Fibroblast of skin of left biceps (primary cell): ENCODE measurements at places on chromosomes 3 and 15.

GRCh38 chr3:107934808-107935207 is 156.0 kb downstream of the CD47 start:
- no peak for DNase-seq

- no peak for DNase-seq
Observed at GRCh38 chr3:12558706-12559105, 1.8 kb downstream of the MKRN2 start.

DNA sequence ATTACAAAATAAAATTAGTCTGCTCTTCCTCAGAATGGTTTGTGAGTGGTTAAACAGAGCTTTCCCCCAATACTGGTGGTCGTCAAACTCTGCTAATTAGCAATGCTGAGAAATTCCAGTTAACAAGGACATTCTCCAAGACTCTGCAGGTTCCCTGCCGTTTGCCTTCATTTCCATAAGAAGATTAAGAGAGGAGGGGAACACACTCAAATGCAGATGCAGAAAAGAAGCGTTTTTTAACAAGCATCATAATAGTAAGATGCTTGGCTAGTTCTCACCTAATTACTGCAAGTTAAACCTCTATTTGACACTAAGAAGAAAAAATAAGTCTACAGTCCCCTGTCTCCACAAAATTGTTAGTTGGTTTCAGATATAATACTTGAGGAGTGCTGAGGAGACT is 3.7 kb upstream of the SOX2 start:
- DNase-seq = no peak

GRCh38 chr3:141915766-141916165 is 39.3 kb downstream of the ATP1B3 start:
- DNase-seq = no peak

- no peak for DNase-seq
Observed at GRCh38 chr15:40161693-40162391, 973 bp downstream of the BUB1B start.

DNA sequence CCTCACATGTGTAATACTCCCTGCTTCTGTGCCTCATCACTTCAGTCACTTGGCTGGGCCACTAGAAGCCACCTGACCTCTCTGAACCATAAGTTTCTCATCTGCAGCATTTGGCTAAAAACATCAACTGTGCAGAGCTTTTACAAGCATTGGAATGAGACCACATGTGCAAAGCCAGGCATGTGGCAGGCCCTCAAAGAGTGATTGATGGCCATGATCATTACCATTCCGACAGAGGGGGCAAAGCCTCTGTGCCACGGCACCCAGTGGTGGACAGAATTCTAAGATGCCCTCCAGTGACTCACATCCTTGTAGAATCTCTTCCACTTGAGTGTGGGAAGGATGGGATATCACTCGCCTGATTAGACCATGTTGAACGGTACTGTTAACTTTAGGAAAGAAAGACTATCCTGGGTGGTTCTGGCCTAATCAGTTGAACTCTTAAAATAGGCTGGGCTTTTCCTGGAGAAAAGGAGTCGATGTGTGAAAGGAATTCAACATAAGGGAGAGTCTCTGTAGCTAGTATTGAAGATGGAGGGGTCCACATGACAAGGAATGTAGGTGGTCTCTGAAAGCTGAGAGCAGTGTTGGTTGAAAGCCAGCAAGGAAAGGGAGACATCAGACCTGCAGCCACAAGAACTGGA is 13.5 kb downstream of the CDCP1 start:
- no peak for DNase-seq

DNA sequence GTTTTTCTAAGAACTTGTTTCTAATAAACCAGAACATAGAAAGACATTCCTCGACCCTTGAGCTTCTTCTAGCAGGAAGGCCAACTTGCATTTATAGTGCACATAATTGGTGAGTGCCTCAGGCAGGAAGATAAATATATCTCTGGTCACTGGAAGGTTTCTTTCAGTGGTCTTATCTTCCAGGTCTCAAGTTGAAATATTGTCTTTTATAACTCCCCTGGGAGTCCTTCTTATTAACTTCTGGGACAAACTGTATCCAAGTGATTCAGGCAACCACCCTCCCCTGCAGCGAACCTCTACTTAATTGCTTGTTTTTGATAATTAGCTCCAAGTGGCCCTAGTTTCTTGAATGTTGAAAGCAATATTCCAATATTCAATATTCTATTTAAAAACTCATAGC is 346.8 kb upstream of the GOLIM4 start:
- no peak for DNase-seq

DNA sequence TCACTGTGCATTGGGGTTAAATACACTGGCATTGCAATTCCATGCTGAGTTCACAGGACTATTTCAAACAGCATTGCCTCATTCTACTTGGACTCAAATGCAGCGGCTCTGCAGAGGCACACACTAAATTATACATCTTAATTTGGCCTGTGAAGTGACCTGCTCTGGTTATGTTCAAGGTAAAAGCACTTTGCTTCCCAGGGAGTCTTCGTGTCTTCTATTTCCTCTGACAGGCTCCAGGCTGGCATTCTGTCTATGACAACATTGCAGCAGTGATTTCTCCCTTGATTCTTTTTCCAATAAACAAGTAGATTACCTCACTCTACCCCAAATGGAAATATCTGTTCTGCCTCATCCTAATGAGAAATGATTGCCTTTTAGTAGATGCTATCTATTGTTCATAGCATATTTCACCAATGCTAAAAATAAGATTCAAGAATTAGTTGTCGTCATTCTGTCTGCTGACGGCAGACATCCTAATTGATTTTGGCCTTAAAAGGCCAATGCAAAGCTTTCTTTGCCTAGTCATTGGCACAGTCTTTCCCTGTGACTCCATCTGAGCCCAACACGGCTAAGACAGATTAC is 33.8 kb downstream of the FMN1 start:
- DNase-seq = no peak

- no peak for DNase-seq
Observed at GRCh38 chr3:36678216-36679013, 85.9 kb downstream of the DCLK3 start.

DNA sequence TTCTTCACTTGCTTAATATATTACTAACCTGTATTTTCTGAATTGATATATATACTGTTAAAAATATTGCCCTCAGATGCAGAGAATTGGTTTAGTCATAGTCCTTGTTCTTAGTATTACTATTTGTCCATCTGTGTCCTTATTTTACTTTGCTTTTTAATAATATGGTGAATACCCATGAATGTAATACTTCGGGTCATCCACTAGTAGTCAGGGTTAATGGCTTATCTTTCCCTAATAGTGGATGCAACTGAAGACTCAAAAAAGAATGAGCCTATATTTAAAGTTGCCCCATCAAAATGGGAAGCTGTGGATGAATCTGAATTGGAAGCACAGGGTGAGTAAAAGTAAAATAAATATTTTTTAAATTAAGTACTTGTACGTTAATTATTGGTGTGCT is 36.5 kb downstream of the U2SURP start:
- no peak for DNase-seq

GRCh38 chr3:55584030-55584429 is 96.9 kb upstream of the WNT5A start:
- no peak for DNase-seq

DNA sequence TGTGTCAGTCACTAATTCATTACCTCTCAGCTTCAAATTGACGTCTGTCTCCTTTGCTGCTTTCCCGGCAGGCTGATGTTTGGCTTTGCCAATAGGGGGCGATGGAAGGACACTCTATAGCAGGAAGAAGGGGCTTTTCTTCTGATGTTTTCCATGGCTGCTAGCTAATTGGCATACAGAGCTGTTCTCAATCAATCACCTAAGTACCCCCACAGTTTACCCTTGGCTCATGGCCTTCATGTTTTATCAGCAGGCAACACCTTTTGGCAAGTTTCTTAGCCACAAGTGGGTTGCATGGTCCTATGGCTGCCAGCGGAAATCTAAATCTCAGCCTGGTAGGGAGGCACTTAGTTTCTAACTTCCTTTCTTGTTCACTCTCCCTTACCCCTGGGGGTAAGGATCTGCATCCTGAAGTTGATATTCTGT is 45.0 kb downstream of the ESYT3 start:
- no peak for DNase-seq

DNA sequence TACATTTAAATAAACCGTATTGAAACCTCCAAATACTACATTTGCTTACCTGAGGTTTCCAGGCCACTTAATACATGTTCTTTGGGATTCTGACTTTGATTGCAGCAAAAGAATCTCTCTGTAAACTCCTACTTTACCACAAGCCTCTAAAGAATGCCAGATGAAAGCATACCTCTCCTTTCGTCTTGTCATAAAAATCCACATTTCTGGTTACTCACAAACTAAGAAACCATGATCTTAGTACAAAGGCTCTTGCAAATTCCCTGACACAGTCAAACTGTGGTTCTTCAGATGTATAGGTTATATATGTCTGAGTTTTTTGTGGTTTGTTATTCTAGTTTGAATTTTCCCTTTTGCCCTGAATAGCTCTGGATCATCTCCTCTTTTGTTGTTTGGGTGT is 188.4 kb downstream of the RAP2B start:
- peak; percentile 71 for DNase-seq

GRCh38 chr3:161070980-161071663 is 34.0 kb downstream of the B3GALNT1 start:
- no peak for DNase-seq

- peak; percentile 96 for DNase-seq
Observed at GRCh38 chr15:67097930-67098740, 32.7 kb downstream of the SMAD3 start.

DNA sequence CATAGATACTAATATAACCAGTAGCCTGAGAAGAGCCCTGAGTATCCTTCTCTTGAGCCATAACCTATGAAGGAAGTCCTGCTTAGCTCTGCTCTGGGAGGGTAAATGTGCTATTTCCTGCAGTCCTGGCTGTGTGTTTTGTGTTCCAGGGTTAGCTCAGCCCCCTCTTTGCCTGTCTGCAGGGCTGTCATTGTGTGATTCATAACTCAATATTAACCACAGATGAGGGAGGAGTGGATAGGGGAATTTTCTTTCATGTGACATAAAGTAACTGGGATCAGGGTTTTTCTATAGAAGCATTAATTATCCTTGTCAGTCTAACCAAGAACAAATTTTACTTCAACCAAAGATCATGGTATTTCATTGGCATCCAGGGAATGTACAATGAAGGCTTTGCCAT is 183.3 kb upstream of the ZBTB20 start:
- DNase-seq = peak; percentile 36

DNA sequence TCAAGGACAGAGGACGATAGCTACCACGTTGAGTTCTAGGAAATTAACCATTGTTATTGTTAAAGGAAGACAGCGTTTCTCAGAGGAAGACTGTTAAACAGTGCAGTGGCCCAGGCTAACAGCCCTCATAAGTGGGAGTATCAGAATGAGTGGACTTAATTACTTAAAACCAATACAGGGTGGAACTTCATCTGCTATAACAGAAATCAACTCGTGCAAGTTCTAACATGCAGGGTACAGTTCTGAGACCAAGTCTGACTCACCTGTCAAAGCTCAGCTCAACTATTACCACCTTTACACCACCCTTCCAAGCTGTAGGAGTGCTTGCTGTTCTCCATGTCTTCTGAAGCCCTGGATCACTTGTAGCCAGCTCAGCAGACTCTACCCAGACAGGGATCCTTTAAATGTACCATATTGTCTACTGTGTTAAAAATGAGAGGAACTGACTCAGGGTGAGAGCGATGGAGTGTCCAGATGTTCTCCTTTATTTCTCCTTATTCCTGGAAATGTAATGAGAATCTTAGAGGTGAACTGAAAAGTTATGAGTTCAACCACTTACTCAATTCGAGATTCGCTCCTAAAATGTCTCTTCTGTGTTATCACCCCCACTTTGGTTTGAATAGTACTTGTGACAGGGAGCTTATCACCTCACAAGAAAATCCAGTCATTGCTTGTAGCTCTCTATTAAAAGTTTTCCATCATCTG is 26.5 kb downstream of the CD86 start:
- no peak for DNase-seq

DNA sequence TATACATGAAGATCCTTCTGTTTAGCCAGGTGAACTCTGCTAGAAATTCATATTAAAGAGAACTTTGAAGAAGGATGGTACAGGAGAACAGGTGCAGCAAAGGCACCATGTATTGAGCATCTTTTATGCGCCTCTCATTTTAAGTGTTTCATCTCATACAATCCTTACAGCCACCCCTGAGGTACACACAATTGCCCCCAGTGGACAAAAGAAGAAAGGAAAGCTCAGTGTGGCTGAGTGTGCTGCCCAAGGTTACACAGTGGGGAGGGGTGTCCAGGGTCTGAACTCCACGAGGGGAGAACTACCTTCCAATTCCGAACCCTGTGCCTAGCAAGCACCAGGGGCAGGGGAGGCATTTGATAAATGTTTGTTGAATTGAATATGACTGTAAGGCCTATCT is 98.6 kb downstream of the MECOM start:
- no peak for DNase-seq

- no peak for DNase-seq
Observed at GRCh38 chr3:87390821-87391220, 114.4 kb upstream of the POU1F1 start.

DNA sequence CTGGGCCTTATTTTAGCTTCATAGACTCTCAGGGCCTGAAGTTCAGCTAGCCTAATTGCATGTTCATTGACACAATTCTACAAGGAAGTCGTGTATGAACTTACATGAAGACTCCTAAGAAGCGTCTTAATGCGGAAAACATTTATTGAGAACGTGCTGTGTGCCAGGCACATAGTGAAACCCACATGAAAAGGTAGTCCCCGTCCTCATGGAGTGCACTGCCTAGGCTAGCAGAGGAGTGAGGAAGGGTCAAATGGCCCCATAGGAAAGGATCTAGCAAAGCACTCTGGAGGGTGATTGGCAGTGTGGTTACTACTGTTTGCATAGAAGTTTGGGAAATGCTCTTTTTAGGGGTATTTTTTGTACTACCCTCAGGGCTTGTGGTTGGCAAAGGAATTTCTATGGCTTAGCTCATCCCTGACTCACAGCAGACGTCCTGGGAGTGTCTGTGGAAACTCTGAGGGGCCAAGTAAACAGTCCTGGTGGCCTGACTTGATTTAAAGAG is 854 bp upstream of the NPTN start:
- peak; percentile 77 for DNase-seq

GRCh38 chr15:60798821-60799220 is 319.9 kb upstream of the ICE2 start:
- DNase-seq = peak; percentile 16

DNA sequence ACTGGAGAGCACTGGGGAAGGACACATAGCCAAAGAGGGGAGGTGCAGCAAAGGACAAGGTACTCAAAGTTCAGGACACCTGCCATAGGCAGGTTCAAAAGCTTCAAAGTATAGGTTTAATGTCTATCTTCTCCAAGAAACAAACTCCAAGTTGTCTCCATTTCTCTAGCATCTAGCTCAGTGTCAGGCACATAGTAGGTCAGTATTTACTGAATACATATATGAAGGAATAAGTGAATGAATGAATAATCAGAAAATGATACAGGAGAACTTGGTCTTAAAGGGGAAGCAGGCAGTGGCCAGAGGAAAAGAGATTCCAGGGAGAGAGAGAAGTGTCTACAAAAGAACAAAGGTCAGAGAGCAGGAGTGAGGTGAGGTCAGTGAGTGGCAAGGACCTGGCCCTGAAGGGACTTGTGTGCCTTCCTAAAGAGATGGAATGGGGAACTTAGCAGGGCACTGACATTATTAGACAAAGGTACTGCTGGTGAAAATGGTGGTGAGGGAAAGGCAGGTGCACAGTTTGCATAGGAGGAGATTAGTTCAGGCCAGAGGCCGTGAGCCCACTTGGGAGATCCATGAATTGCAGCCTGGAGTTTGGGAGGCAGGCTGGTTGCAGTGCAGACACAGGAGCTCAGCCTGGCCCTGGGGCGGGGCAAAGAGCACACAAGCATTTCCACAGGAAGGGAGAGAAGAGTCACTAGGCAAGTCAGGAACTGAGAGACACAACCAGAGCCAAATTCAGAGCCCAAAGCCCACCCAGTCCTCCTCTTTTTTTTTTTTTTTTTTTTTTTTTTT is 21.4 kb downstream of the TBC1D2B start:
- DNase-seq = no peak

- no peak for DNase-seq
Observed at GRCh38 chr15:98416222-98416855, 232.0 kb upstream of the IGF1R start.
